ENCODE measurements at places on chromosomes 7 and 10.

DNA sequence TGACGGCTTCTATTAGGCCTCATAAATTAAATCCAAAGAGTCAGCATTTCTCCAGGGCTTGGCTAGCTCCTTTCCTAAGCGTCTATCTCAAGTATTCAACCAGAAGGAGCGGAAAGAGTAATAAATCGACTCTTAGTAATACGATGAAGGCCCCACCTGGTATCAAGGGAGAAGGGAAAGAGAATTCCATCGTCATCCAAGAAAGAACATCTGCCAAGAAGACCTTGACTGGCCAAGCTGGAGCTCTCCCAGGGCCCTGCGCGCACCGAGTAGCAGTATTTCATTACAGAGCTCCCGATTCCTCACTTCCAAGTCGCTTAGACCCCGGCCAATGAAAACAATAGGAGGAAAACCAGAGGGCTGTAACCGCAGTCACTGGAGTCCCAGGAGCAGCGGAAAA is 178.0 kb upstream of the FRMD4A start:
- DNase-seq, result no peak

DNA sequence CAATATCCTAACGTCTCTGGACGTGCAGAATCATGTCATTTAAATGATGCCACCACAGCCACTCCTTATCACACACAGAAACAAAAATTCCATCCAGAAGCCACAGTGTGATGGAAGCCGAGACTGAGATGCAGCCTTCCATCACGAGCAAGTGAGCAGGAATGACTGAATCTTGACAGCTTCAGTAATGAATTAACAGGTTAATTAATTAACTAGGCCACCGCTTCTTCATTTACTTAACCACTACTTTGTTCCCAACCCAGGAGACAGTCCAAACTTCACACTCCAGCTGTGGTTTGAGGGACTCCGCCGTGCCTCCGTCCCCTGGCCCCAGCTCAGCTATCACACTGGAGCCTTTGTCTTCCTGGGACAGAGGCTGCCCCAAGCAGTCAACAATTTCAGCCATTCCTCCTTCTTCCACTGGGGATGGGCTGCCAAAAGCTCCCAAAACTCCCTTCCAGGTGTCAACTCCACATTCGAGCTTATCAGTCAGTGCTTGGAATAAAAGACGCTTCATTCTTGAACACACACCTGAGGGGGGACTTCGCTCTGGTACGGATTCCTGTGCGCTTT is 65.9 kb downstream of the FGFR2 start:
- no peak for DNase-seq

GRCh38 chr10:127916826-127917225 is 9.9 kb downstream of the PTPRE start:
- DNase-seq, result no peak

- no peak for DNase-seq
Observed at GRCh38 chr10:13564576-13564975, 22.2 kb upstream of the PRPF18 start.

- DNase-seq, result no peak
Observed at GRCh38 chr10:110848106-110848505, 23.6 kb upstream of the PDCD4 start.

GRCh38 chr10:27504808-27505460 is 830 bp downstream of the RAB18 start:
- no peak for DNase-seq

GRCh38 chr10:123897146-123897545 is 5.5 kb upstream of the CPXM2 start:
- DNase-seq, result no peak

DNA sequence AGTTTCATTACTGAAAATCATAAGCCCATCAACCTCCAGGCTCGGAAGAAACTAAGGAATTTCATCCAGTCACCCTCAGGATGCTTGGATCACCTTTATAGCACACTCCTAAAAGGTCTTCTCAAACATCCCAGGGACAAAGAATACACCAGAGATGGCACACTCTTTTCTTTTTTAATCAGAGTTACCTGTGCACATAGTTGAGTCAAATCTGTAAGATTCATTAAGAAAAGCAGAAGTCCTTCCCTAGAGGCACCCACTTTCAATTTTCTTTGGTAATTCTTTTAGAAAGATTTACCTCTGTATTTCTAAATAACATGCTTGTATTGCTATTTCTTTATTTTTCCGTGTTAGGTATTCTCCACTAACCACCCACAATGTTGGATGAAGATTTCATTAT is 50.6 kb upstream of the IL6 start:
- no peak for DNase-seq

DNA sequence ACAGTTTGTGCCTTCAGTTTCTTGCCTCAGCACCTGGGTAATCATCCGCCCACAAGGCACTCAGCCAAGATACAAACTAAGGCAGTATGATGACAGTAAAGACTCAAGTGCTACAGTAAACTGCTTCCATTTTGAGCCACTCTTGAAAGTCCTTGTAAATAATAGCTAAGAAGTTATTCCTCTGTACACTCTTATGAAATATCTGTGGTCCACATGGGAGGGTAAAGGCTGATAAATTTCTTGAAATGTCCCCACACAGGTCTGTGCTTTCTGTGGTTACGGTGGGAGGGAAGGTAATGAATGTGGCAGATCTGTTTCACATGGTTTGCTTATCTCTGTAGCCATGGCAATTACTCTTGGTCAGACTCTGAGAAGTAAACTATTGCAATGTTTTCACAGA is 551.0 kb upstream of the ZWINT start:
- no peak for DNase-seq

- DNase-seq, result no peak
Observed at GRCh38 chr10:89257581-89257980, 6.0 kb upstream of the LIPA start.

DNA sequence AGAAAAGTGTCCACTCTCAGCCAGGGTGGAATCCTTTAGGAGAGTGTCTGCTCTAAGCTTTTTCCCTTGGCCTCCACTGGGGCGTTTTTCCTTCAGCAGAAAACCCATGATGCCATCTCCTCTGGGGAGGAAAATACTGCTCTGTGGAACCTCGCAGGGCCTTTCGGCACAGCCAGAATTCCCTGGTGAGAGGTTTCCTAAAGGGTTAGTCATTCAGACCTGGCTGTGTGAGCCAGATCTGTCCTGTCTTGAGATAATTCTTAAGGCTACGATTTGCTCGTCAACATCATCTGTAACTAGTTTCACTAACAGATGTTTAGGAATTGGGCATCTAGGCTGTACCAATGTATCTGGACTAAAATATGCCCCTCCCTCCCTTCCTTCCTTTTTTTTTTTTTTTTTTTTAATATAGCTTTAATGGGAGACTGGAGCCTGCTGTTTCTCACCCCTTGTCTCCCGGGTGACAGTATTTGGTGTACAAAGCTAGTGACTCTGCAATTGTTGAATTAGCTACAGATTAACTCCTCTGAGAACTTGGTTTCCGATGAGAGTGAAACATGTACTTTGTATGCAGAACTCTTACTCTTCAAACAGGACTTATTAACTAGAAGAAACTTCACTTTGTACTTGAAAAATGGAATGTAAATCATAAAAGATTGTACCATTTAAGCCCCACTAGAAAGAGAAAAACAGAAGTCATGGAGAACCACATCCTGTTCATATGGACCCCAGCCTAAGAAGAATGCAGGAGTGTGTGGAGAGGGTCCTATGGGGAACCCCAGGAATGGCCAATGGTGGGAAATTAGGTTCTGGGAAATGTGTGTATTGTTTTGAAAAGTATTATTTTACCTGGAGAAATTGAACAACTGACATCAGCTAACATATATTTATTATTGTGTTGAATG is 230.9 kb downstream of the CAMK1D start:
- DNase-seq, result no peak

DNA sequence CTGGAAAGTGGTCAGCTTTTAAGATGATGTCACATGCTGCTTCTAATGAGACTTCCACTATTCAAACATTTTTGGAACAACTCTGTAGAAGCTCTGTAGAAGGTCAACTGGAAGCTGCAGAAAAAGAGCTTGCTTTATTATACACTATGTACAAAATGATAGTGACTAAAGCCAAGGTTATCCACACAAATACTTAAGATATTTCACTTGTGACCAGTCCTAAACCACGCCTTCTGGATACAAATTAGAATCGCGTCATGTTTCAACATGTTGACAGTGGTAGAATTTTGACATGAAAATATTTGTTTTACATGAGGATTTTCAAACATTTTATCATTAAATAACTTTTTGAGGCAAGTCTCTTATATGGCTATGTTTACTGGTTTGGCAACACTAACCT is 499.6 kb upstream of the PHF14 start:
- DNase-seq, result no peak

DNA sequence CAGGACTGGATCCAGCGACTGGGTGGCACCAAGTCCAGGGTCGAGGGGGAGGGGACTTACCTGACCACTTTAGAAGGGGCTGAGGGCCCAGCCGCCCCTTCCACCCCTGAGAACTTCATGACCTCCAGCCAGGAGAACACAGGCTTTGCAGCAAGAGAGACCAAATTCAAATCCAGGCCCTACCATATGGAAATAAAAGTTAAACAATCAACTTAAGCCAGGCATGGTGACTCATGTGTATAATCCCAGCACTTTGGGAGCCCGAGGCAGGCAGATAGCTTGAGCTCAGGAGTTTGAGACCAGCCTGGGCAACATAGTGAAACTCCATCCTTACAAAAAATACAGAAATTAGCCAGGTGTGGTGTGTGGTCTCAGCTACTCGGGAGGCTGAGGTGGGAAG is 61.9 kb downstream of the COL13A1 start:
- DNase-seq, result no peak

DNA sequence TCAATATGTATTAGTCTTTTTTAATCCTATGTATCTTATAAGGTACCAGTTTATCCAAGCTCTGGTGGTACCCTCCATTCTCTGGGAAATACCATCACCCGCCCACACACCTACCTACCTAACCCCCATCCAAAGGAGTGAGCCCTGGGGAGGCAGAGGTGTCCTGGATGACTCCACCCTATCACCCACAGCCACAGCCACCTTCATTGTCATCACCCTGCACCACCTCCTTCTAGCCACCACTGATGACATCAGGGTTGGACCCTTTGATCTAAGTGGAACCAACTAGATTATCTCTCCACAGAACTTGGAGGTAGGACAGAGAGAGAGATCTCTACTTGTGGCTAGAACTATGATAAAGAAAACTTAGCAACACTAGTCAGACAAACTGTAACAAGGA is 259.4 kb downstream of the PARD3 start:
- DNase-seq, result no peak

GRCh38 chr10:68296843-68297663 is 34.8 kb upstream of the HNRNPH3 start:
- DNase-seq, result no peak

GRCh38 chr7:84336303-84336702 is 141.7 kb upstream of the SEMA3A start:
- DNase-seq, result no peak
